ENCODE measurements at places on chromosomes 5 and 9.

- DNase-seq: no peak
Measured at GRCh38 chr9:93479726-93480125, 26.3 kb upstream of the FAM120AOS start.

- DNase-seq: peak; percentile 57
Measured at GRCh38 chr9:15277400-15278090, 29.5 kb downstream of the TTC39B start.

DNA sequence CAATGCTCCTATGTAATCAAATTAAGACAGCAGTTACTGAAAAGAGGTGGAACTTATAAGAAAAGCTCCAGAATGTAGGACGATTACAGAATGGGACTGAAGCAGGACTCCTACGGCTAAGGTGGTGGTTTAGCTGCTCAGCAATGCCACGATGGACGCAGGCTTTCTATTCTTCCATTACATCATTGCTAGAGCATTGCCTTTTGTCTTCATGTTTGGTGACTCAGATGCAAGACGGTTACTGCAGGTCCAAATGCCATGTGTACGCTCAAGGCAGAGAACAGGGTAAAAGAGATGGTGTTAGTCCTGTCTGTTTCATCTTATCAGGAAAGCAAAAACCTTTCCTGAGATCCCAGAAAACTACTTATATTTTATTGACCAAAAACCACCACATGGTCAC is 255.1 kb downstream of the ZSWIM6 start:
- no peak for DNase-seq

DNA sequence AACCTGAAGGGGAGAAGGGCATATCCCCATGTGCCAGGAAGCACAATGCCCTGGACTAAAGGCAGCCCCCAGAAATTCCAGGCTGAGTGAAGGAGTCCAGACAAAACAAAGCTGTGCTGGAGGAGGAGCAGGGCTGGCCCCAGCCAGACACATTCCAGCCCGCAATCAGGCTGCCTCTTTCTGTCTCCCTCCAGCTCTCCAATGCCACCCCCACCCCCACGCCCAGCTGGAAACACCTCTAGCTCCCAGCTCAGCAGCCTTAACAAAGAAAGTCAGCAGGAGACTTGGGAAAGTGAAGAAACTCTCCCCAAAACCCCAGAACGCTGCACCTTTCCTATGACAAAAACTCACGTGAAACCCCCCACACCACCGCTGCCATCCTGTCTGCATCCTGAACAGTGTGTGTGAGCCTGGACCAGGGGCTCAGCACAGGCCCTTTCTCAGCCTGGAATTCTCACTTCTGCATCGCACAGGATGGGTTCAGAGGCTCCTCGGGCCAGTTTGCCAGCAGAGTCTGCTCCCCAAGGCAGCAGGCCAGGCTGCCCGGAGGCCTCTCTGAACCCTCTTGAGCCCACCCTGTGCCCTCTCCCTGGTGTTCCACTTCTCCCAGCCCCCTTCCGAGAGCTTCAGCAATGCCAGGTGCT is 96.2 kb upstream of the ICE1 start:
- DNase-seq: no peak

DNA sequence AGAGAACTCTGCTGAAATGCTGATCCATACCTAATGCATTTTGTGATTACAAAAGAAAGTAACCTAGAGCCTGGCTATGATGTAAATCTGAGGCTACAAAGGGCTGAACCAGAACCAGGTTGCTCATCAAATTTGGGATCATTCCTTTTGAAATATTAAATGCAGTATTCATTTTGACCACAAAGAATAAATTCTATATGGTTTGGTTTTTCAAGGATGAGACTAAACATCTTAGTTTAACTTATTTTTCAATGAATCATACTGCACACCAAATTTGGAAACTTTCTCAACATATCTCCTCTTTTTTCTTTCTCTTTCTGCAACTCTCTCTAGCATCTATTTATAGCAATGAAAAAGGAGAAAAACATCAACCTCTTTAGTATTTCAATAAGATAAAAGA is 46.5 kb downstream of the CEMIP2 start:
- no peak for DNase-seq

- DNase-seq: no peak
Measured at GRCh38 chr5:178086266-178086665, 27.1 kb upstream of the N4BP3 start.

GRCh38 chr5:74042959-74043358 is 417.0 kb downstream of the ARHGEF28 start:
- no peak for DNase-seq

GRCh38 chr9:133945314-133945975 is 46.7 kb downstream of the VAV2 start:
- no peak for DNase-seq

DNA sequence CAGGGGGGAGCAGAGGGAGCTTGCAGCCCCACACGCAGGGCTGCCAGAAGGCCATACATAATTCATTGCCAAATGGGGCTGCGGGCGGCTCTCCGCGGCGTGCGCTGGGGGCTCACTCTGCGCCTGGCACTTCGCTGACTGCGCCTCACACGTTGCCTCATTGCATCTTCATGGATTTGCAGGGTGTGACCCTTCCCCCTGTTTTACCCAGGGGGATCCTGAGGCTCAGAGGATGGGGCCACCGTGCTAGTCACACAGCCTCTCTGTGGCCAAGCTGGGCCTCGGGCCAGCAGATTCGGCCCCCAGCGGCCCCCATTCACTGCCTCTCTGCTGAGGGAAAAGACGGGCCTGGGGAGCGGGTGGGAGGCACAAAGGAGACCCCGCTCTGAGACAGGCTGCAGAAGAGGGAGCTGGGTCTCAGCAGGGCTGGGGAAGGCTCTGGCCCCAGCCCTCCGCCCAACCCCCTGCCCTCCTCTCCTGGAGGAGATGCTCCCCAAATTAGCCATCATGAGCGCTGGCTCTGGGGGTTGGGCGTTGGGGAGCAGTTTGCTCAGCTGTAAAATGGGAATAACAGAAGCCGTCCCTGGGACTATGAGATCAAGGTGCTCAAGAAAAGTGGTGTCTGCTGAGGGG is 115.5 kb downstream of the C9orf50 start:
- DNase-seq: no peak

- DNase-seq: no peak
Measured at GRCh38 chr5:69078921-69079540, 14.8 kb upstream of the SLC30A5 start.

DNA sequence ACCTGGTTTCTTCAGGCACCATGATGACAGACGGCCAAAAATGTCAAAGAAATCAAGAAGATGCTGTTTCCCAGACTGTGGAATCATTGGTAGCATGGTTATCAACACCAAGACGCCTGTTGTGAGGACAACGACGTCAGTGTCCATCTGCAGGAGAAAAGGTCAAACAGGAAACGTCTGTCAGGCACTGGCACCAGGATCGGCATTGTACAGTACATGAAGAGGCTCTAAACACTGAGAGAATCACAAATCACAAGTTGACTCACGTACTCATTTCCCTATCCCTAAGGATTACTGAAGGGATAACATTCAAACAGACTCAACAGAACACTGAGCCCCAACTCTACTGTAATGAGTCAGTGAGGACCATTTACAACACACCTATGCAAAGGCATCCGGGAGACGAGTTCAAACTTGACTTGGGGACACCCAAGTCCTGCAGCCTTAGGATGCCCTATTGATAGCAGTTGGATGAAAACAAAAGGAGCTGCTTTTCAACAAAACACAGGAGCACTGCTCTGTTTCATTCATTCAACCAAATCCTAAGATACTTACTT is 21.0 kb downstream of the TSC1 start:
- DNase-seq: no peak

- DNase-seq: no peak
Measured at GRCh38 chr9:132885720-132886333, 7.1 kb downstream of the SPACA9 start.

DNA sequence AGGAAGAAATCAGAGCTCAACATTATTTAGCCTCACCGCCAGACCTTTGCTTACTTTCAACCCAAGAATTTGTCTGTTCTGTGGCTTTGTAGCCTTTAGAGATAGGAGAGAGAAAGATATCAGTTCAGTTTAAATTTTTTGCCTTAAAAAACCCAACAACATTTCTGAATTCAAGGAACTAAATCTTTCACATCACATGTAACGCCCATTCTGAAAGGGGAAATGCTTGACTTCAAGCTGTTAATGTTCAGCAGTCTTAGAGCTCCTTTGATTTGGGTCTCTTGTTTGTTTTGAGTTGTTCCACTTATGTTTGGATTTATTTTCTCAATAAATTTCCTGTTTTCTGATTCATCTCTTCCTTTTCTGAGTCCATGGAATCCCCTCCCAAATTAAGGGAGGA is 294.5 kb downstream of the ARHGAP26 start:
- DNase-seq: no peak

DNA sequence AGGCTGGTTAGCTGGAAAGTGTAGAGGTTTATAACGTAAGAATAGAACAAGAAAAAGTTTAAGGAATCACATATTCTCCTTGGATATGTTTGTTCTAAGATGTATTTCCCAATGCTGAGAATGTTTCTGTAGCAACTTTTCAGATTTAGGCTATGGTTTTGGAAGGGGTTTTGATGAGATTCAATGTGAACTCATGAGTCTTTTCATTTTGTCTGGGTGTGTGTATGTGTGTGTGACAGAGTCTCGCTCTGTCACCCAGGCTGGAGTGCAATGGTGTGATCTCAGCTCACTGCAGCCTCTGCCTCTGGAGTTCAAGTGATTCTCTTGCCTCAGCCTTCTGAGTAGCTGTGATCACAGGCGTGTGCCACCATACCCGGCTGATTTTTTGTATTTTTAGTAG is 38.6 kb downstream of the RAI14 start:
- no peak for DNase-seq

- no peak for DNase-seq
Measured at GRCh38 chr5:118220556-118221195, 767.7 kb downstream of the DTWD2 start.

DNA sequence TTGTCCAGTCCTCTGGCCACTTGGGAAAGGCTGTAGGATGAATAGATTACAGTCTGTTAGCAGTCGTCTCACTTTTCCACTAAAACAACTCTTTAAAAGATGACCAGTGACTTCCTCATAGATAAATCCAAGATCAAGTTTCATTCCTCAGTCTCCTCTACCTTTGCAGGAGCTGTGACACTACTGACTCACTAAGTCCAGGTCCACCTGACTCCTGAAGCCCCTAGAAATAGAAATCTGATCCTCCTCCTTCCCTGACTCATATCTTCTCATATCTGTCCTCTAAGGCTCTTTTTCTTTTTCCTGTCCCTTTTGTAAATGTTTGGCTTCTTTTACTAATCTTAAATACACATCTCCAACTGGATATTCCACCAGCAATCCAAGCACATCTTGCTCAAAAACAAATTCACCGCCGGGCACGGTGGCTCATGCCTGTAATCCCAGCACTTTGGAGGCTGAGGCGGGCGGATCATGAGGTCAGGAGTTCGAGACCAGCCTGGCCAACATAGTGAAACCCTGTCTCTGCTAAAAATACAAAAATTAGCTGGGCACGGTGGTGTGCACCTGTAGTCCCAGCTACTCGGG is 2.6 kb downstream of the CCDC125 start:
- no peak for DNase-seq

DNA sequence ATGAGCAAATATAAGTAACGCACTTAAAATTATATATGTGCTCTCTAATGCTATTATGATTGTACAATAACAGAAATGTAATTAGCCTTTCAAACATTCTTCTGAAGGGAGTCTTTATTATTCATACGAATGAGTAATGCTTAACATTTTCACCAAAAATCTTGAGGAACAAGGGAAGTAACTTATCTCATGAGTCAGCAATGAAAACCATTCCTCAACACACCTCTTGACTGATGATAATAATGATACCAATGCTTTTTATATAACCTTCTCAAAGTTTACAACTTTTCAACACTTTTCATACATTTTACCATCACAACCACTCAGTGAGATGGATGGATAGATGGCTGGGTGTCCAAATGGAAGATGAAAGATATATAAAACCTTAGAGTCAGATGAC is 369.3 kb downstream of the BNC2 start:
- no peak for DNase-seq

- no peak for DNase-seq
Measured at GRCh38 chr9:93235300-93235960, 51.5 kb downstream of the WNK2 start.

DNA sequence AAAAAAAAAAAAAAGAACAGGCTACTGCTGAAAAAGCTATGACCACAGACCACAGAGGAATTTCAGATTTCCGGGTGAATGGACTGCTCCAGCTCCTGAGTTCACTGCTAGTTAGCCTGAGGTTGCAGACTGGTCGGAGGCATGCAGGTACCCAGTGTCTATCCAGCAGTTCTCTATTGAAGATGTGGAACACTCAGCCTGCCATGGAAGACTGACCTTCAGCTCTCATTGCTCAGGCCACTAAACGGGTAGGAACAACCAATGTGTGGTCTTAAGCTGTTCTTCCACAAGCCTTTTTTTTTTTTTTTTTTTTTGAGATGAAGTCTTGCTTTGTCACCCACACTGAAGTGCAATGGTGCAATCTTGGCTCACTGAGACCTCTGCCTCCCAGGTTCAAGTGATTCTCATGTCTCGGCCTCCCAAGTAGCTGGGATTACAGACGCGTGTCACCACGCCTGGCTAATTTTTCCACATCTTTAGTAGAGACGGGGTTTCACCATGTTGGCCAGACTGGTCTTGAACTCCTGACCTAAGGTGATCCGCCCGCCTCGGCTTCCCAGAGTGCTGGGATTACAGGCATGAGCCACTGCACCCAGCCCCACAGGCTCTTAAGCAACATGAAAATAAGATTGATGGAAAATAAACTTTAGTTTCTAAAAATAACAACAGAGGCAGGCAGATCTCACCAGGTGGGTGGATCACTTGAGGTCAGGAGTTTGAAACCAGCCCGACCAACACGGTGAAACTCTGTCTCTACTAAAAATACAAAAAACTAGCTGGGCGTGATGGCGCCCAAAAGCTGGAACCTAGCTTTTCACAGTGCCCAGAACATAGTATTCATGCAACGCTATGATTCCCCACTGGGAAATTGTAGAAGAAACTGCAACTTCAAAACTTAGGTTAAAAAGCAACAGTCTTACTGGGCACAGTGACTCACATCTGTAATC is 20.0 kb upstream of the NPM1 start:
- DNase-seq: no peak

- DNase-seq: no peak
Measured at GRCh38 chr5:133319244-133319643, 267.4 kb downstream of the HSPA4 start.
